ENCODE measurements at places on chromosomes 5 and 9.

DNA sequence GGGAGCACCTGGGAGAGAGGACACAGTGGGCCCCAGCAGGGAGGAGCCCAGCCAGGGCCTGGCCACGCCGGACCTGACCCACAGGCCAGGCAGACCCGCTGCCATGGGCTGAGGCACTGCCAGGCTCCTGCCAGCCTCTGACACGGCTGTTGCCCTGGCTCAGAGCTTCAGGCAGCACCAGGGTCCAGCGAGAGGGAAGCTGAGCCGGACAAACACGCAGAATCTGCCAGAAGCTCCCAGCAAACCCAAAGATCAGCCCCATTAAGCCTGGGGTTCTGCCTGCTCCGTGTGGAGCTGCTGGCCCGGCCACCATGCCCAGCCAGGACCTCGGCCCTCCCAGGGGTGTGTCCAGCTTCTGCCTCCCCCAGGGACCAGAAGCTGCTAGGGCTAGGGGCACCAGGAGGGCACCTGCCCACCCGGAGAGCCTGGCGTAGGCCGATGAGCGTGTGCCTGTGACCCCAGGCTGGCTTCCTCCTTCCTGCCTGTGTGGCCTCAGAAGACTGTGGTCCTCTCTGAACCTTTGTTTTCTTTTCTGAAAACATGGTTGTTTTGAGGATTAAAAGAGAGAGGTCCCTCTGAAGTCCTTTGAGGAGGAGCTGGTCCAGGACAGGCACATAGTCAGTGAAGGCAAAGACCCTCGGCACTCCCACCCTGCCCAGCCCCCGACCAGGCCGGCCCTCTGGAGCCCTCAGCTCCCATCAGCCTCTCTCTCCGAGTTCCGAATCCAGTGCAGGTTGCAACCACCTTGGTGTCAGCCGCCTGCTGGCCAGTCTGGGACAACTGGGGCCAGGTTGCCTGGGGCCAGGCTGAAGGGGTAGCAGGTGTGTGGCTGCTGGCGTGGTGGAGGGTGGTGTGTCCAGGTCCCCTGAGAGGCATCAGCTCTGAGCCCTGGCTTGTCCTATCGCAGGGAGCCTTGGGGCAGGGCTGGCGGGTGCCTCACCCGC lies 39.6 kb downstream of the KCNT1 start:
- no peak for DNase-seq

GRCh38 chr5:15790446-15791018 lies 290.6 kb downstream of the FBXL7 start:
- no peak for DNase-seq

DNA sequence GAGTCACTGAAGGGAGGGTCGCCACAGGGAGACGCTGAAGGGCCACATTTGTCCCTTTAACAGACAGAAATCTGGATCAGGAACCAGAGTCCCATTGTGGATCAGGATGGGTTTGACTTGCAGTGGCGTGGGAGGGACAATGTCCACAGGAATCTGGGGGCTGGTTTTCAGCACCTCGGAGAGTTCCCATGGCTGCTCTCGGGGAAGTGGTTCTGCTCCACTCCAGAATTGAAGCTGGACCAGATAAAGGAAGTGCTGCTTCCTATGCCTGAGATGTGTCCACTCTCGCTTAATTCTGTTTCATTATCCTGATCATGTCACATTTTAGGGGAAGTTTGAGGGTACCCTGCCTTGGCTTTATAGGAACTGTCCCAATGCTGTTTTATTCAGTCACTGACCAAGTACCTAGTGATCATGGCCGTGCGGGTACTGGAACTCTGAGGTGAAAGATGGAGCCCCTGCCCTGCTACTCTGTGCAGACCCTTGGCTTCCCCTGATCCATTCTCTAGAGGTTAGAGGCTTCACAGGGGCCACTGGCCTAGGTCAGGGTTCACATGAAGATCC lies 28.7 kb downstream of the ENHO start:
- peak; percentile 63 for DNase-seq

DNA sequence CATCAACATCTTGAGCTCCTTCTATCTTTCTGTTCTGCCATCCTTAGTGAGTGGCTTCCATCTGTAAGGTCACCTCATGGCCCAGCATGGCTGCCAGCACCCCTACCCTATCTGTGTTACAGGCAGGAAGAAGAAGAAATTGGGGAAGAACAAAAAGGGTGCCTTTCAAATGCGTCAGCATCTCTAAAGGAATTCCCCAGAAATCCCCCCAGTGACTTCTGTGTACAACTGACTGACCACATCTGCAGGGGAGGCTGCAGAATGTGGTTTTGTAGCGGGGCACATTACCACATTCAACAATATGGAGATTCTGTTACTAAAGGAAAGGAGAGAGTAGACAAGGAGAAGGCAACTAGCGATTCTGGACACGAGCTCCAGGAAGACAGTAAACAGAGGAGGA lies 40.1 kb downstream of the ALG2 start:
- DNase-seq = no peak

DNA sequence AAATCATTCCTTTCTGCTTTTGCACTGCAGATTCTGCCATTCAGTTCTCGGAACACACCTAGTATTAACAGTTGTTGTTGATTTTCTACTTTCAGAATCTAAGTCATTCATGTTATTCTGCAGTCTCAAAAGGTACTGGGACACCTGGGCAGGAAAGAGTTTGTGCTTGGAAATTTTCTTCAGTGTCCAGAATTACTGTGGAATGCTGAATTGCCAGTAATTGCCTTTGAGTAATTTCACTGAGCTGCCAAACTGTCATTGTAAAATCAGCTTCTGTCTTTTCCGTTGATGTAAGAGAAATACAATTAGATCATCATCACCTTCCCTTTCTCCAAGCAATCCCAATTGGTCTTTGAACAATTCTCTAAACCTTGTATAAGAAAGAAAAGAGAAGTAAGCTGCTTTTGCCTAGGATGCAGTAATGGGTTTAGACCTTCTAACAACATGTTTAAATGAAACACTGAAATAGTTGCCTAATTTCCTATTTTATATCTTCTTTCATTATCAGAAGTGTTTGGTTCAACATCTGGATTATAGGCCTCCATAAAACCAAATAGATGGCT lies 75.7 kb upstream of the TGFBR1 start:
- DNase-seq = no peak

GRCh38 chr9:15404171-15404570 lies 18.5 kb upstream of the SNAPC3 start:
- no peak for DNase-seq

- DNase-seq = peak; percentile 14
These were observed 125.6 kb downstream of the TMEM161B start for GRCh38 chr5:88142886-88143692.

GRCh38 chr9:13436591-13436990 lies 157.1 kb upstream of the MPDZ start:
- DNase-seq = no peak

DNA sequence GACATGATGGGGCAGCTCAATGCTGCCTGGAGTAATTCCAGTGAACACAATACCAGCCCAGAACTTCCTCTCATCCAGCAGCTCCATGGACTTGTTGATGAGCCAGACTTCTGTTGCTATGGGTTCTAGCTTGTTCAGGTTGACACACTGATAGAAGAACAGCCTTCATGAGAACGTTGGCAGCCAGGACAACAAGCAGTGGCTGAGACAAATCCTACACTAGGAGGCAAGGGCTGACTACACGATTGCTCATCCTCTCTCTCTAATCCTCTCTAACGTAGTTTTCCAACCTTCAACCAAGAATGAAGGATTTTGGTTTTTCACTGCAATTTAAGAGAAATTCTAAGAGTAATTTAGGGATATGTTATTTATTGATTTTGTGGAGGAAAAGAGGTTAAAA lies 67.8 kb downstream of the NIPSNAP3B start:
- no peak for DNase-seq

- no peak for DNase-seq
These were observed 79.1 kb downstream of the UGCG start for GRCh38 chr9:111975709-111976108.

DNA sequence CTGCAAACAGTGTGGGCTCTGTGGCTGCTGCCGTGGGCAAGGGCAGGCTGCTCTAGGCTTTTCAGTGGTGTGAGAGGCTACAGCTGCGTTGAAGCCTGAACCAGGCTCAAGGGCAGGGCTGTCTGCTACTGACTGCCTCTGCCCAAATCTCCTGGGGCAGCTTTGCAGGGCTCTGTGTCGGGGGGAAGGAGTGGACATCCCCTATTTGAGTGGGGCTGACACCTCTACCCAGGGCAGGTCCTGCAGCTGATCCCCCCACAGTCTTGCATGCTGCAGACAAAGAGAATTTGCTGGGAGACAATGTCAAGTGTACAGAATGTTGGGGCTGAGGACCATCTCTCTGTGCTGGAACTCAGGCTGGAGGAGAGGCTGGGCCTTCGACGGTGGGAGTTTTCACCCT lies 240.2 kb downstream of the PBX3 start:
- DNase-seq = no peak

GRCh38 chr9:83204047-83204446 lies 141.1 kb upstream of the RASEF start:
- DNase-seq = no peak

DNA sequence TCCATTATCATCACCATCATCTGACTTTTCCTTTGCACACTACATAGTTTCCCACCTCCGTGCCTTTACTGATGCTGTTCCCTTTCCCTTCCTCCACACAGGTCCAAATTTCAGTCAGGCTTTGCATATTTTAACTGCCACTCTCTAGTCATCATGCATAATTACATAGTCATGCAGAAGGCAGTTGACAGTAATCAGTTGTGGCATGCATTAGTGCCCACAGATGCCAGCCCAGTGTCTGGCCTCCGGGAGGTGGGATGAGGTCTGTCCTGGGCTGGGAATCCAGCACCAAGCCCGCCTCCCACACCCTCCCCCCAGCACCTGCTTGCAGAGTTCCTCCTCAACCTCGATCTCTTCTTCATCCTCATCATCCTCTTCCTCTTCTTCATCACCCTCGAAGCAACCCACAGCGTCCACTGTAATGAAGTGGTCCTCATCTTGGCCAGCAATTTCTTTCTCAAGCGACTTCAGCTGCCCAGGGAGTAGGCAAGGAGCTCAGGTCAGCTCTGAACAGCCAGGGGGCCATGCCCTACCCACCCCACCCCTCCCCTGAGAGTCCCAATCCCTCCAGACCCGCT lies 8.8 kb downstream of the BBLN start:
- no peak for DNase-seq

GRCh38 chr5:117473165-117473564 lies 898.5 kb upstream of the SEMA6A start:
- DNase-seq = no peak

GRCh38 chr9:36402536-36402935 lies 2.5 kb upstream of the RNF38 start:
- DNase-seq = no peak

GRCh38 chr5:108271127-108271526 lies 110.8 kb downstream of the FBXL17 start:
- no peak for DNase-seq

DNA sequence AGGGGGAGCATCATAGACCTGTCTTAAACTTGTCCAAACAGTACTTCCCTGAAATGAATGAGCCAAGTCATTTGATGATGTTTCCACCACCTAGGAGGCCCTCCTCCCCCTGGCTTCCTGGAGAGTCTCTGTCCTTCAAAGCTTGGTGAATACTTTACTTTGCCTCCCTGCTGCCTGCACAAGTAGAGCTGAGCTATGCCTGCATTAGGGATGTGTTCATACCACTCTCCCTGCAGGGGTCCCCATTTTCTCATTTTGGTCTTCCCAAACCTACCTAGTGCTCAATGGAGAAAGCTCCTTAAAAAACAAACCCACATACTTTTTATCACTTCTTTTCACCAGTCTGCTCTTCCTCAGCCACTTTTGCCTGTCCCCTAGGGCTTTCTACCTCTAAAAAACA lies 7.7 kb downstream of the CCNI2 start:
- DNase-seq = no peak

DNA sequence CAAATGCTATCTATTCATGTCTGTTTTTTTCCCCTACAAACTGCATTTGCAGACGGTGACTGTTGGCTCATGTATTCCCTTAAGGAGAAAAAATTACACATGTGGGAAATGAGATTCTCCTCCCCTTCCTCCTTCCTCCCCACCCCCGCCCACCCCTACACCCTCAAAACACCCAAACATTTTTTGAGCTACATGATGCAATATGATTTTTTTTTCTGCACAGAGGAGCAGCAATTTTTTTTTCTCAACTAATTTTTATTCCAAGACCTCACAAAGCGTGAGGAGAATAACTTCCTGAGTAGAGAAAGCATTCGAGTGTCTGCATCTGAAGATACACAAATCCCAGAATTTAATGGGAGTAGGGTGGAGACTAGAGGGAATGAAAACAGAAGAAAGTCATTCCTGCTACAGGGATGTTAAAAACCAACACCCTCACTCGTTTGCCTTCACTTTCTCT lies 118.1 kb downstream of the PRDM6 start:
- DNase-seq = no peak

DNA sequence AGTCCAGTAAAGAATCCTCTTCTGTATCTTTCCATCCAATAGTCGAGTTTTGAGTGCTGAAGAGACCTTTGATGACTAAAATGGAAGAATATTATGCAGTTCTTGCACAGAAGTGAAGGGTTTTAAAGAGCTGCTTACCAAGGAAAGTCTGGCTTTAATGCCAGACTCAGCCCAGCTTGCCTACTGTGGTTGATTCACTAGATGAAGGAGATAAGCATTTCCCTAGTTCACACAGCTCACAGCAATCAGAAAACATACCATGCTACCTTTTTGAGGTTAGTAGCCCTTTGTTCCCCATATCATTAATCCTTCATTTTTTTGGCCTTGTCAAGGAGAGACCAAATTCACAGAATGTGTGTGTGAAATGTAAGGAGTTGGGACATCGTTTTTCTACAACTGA lies 15.3 kb downstream of the IFNA5 start:
- DNase-seq = no peak

GRCh38 chr5:104952876-104953275 lies 1390.3 kb upstream of the NUDT12 start:
- DNase-seq = no peak

- no peak for DNase-seq
These were observed 79.8 kb upstream of the FBXL7 start for GRCh38 chr5:15420201-15420600.

GRCh38 chr5:137613554-137614265 lies 114.6 kb upstream of the SPOCK1 start:
- no peak for DNase-seq

GRCh38 chr5:133316346-133317343 lies 264.8 kb downstream of the HSPA4 start:
- DNase-seq = peak; percentile 20

DNA sequence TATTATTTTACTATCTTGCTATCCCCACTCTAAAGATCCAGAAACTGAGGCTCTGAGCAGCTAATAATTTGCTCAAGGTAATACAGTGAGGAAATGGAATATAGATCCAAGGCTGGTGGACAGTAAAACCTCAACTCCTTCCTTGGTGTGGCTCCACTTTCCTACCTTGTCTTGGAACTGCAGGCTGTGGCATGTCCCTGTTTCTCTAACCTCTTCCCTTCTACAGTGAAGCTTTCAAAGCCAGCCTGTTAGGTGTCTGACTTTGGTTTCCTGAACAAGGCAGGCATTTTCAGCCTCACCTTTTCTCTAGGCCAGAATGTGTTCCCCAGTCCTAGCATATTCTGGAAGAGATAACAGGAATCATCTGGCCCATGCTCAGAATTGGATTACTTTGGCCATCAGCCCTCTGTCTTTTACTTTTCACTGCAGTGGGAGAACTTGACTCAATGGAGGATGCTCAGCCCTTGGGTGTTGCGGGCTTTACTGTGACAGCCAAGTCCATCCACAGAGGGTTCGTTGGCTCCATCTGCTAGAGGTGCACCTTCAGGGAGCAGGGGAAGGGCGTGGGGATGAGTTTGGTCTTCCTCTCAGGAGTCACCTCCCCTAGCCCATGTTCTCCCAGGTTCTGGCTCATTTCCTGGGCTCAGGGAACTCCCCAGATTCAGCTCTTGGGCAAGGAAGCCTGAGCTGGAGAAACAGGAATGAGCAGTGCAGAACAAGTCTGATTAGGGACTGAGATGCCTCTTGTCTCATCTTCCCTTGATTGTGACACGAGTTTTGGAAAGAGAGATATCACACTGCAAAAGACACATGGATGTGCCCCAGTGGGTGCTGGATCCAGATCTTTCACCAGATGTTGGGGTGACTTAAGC lies 1.1 kb downstream of the NIPAL4 start:
- DNase-seq = no peak
